Left renal pelvis (tissue), 4 donors: ENCODE measurements at places on chromosomes 7 and 10.

DNA sequence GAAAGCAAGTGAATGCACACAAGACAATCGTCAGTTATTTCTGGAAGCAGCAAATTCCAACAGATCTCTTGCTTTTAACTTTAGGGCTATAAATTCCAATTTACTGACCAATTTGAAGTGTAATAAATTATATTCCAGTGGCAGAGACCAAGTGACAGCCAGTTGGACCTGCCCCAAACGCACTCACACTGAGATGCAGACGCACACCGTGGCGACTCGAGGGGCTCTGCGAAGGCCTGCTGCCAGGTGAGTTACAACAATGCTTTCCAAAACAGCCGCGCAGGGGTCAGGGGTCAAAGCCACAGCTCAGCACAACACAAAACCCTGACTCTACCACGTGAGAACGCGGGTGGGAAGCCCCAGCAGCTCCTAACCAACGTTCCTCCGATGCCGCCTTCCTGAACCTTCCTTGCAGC lies 97.4 kb downstream of the ZRANB1 start:
- no peak for DNase-seq

- no peak for DNase-seq
Observed at GRCh38 chr7:122515404-122515803, 183.5 kb downstream of the RNF133 start.

- no peak for DNase-seq
Observed at GRCh38 chr10:46319389-46319788, 32.6 kb downstream of the ANTXRL start.

GRCh38 chr7:138657854-138658386 lies 43.2 kb downstream of the SVOPL start:
- DNase-seq: no peak

DNA sequence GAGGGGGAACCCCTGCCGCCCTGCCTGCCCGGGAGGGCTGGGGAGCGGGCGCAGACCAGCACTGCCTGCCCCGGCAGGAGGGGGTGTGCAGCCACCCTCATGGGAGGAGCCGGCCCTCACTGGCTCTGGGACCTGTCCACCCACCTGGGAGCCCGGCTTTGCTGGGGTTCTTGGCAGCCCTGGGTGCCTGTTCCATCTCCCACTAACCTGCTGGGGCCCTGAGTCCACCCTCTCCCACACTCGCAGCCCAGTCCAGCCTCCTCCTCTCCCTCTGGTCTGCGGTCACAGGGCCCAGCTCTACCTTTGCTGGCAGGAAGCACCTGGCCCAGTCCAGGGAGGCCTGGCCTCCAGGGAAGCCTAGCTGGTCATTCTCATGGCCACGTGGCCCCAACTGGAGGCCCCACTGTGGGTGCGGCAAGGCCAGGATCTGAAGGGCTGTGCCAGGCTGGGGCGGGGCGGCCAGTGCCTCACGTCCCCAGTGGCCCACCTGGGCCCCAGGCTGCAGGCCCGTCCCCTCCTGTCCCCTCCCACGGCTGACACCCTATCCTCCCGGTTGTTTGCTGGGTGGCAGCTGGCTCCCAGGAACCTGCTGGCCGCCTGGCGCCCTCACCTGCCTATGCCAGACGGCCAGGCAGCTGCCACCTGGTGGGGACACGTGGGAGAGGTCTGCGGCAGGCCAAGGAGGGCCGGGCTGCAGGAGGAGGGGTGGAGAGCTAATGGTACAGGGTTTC lies at the start of gene TMEM184A:
TSS of gene TMEM184A (minus strand) at position 393 of the 731 bp plus-strand sequence. CDS start 721 bp downstream, outside the sequence.
- DNase-seq: no peak

- no peak for DNase-seq
Observed at GRCh38 chr7:17844514-17845196, 95.6 kb downstream of the SNX13 start.

DNA sequence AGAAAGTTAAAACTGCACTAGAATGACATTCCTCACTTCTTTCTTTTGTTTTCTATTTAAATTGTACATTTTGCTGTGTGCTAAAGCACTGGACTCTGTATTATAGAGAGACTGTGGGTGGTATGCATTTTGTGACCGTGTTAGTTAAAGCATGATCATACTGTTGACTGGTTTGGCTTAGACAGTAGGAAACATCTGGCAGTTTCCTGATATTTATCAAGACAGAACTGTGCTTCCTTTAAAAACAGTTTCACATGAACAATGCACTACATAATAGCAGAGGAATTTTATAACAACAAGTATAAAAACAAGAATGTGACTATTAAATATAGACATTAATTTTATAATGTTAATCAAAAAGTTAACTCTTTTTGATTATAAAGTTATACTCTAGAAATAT lies 23.1 kb downstream of the GNG11 start:
- DNase-seq: no peak

DNA sequence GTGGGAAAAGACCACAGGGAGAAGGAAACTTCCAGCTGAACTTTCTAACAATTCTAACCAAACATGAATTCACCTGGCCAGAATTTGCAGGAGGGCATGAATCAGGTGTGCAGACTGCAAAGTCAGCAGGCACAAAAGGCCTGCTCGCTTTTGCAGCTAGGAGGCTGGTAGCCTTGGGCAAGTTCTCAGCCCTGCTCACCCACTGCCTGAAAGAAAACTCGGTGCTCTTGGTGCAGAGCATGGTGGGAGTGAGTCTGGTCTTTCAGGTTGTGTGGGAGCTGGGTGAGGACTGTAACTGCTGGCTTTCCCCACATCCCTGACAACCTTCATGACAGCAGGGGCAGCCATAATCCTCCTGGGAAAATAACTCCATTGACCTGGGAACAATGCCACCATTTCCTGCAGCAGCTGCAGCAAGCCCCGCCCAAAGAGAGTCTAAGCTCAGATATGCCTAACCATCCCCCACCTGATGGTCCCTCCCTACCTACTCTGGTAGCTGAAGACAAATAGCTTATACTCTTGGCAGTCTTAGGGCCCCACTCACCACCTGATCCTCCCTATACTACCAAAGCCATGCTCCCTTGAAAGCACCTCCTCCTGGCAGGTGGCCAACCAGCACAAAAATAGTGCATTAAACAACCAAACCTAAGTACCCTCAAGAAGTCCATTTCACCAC lies 31.6 kb downstream of the ZNF117 start:
- DNase-seq: no peak

GRCh38 chr10:3006607-3007006 lies 60.7 kb upstream of the PFKP start:
- no peak for DNase-seq
